Activated naive CD8-positive, alpha-beta T cell treated with anti-CD3 and anti-CD28 coated beads for 36 hours (primary cell): ENCODE measurements at places on chromosomes 13 and 19. TPM values are rescaled to one million over a fixed set of nuclear protein-coding genes. Genes with fewer than 3 reads are reported as not detected.

DNA sequence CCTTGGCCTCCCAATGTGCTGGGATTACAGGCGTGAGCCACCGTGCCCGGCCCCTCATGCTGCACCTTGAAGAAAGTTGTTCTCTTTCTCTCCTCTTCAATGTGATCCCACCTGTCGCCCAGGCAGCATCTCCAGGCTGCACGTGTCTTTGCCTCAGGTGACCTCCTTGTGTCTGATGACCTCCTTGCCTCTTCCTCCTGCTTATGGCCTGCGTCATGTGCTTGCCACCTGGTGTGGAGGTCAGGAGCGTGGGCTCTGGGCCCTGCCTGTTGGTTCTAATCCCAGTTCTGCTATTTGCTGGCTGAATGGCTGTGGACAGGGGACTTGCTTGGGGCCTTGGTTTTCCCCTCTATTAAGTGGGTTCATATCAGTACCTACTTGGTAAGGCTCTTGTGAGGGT, 6.3 kb downstream of the BICRA start:
- H3K36me3 ChIP-seq, result peaks cover 5% of the 10 kb centered on the region
- no peak for DNase-seq
- H3K27ac ChIP-seq, result no peak overlapping the region
- no peak overlapping the region for H3K4me3 ChIP-seq
- H3K4me1 ChIP-seq, result peaks cover 36% of the 10 kb centered on the region

- H3K4me1 ChIP-seq, result peaks cover 49% of the 10 kb centered on the region
- peak overlapping the region; percentile 80 for H3K27ac ChIP-seq
- no peak overlapping the region for H3K4me3 ChIP-seq
- H3K27me3 ChIP-seq, result no peaks in the 10 kb centered on the region
- H3K36me3 ChIP-seq, result no peaks in the 10 kb centered on the region
Observed at GRCh38 chr19:6059988-6060599, 50.2 kb downstream of the RFX2 start.

GRCh38 chr13:95480131-95480545, 72.4 kb upstream of the CLDN10 start:
- H3K4me3 ChIP-seq, result no peak overlapping the region
- H3K27ac ChIP-seq, result no peak overlapping the region
- DNase-seq, result no peak
- H3K36me3 ChIP-seq, result no peaks in the 10 kb centered on the region
- peaks cover 3% of the 10 kb centered on the region for H3K27me3 ChIP-seq

- DNase-seq, result no peak
- peaks cover 58% of the 10 kb centered on the region for H3K27me3 ChIP-seq
- H3K4me1 ChIP-seq, result no peaks in the 10 kb centered on the region
- peaks cover 6% of the 10 kb centered on the region for H3K36me3 ChIP-seq
Observed at GRCh38 chr19:3867971-3868769, 668 bp downstream of the ZFR2 start.

GRCh38 chr13:101473458-101473857, 21.0 kb downstream of the ITGBL1 start:
- no peaks in the 10 kb centered on the region for H3K36me3 ChIP-seq
- H3K4me3 ChIP-seq, result no peak overlapping the region
- peaks cover 4% of the 10 kb centered on the region for H3K27me3 ChIP-seq
- H3K27ac ChIP-seq, result no peak overlapping the region
- no peak for DNase-seq

DNA sequence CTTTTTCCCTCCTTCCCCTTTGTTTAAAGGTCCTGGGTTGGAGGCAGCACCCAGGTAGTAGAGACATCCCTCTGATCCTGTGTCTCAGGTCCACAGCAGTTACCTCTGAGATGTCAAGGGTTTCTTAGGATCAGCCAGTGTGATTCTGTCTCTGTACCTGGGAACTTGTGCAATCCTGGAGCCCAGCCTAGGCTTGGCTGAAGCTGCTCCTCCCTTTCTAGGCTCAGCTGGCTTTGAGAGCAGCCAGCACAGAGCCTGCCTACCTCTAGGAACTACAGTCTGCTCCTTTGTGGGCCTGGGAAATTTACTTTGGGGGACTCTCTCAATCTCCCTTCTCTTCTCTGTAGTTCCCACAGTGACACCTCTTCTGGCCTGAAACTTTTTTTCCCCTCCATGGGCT, 171.6 kb downstream of the MTUS2 start:
- no peak overlapping the region for H3K4me3 ChIP-seq
- no peaks in the 10 kb centered on the region for H3K27me3 ChIP-seq
- DNase-seq, result no peak
- H3K27ac ChIP-seq, result no peak overlapping the region
- no peaks in the 10 kb centered on the region for H3K36me3 ChIP-seq

LILRB2 gene
- not detected for total RNA-seq

CACNG7 gene
- total RNA-seq, result not detected

- no peak for DNase-seq
- H3K36me3 ChIP-seq, result no peaks in the 10 kb centered on the region
- peaks cover 3% of the 10 kb centered on the region for H3K4me1 ChIP-seq
- H3K27me3 ChIP-seq, result peaks cover 10% of the 10 kb centered on the region
- no peak overlapping the region for H3K4me3 ChIP-seq
Observed at GRCh38 chr13:107209824-107210722, 642.1 kb upstream of the ARGLU1 start.

WDR88 gene
- total RNA-seq, result not detected

DNA sequence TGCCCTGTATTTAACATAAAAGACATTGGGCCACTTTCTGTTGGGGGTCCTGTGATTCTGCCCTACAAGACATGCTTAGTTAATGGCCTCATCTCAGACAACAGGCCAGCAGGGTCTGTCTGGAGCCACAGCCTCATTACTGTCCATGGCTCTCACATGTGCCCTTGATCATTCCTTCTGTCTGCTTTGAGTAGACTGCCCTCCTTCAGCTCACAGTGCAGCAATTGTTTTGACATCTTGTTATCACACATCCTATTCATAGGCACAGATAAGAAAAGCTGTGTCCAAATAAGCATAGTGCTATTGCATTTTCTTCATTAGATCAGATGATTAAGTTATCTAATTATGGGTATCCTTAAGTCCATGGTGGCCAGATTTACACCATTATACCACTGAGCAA, 127.9 kb downstream of the KCTD12 start:
- H3K27ac ChIP-seq, result no peak overlapping the region
- H3K4me3 ChIP-seq, result no peak overlapping the region
- H3K4me1 ChIP-seq, result no peaks in the 10 kb centered on the region
- H3K27me3 ChIP-seq, result no peaks in the 10 kb centered on the region
- no peak for DNase-seq
